ENCODE measurements at places on chromosomes 2 and 18. TPM values are rescaled to one million over a fixed set of nuclear protein-coding genes. Genes with fewer than 3 reads are reported as not detected.

DNA sequence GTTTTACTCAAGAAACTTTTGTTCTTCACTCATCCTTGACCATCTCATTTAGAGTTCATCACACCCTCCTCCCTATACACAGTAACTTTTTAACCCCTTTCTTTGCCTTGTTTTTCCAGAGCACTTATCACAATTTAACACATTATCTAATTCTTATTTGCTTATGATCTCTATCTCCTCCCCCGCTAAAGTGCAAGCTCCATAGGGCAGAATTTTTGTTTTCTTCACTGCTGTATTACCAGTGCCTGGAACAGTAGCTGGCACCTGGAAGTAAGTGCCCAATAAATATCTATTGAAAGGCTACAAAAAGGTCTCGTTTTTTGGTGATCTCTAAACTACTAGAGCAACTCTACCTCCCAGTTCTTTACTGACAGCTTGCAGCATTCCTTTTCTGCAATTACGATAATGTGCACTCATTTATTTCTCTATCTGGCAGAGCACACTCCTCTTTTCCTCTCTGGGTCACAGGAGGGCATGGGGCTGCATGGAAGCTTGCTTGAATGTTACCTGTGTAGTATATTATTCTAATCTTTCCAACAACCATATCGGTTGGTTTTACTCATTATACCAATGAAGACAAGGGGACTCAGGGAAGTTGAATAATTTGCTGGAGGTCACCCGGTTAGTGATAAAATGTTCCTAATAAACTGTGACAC, 57.4 kb upstream of the CHST9 start:
- no peak for DNase-seq
- H3K27ac ChIP-seq, result no peak overlapping the region
- H3K4me3 ChIP-seq, result no peak overlapping the region
- H3K36me3 ChIP-seq, result no peaks in the 10 kb centered on the region
- H3K4me1 ChIP-seq, result no peaks in the 10 kb centered on the region

- no peaks in the 10 kb centered on the region for H3K4me1 ChIP-seq
- no peak for DNase-seq
- no peak overlapping the region for H3K27ac ChIP-seq
- no peaks in the 10 kb centered on the region for H3K27me3 ChIP-seq
- H3K36me3 ChIP-seq, result no peaks in the 10 kb centered on the region
These were observed 16.4 kb downstream of the TNS1 start for GRCh38 chr2:217986256-217986961.

DNA sequence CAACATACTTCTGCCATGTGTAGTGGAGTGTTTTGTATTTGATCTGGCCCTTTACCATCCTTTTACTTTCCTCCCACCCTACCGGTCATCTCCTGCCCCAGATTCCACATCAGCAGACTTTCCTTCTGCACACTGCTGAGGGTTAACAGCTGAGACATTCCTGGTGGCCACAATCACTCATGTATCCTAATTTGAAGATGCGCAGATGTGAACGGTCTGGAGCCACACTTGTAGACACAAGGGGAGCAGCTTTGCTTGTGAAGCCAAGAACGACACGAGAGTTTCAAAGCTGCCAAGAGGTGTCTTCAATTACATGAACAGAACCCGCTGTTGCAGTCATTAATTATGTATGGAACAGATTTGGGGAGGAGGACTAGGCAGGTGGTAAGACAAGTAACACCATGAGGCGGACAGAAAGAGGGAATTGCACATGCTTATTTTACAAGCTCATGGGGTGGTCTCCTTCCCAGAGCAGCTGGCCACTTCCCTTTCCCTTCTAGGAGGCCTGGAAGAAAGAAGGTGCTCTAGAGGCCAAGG, 260.7 kb upstream of the KLHL29 start:
- peaks cover 16% of the 10 kb centered on the region for H3K27me3 ChIP-seq
- H3K4me3 ChIP-seq, result no peak overlapping the region
- H3K27ac ChIP-seq, result no peak overlapping the region

DNA sequence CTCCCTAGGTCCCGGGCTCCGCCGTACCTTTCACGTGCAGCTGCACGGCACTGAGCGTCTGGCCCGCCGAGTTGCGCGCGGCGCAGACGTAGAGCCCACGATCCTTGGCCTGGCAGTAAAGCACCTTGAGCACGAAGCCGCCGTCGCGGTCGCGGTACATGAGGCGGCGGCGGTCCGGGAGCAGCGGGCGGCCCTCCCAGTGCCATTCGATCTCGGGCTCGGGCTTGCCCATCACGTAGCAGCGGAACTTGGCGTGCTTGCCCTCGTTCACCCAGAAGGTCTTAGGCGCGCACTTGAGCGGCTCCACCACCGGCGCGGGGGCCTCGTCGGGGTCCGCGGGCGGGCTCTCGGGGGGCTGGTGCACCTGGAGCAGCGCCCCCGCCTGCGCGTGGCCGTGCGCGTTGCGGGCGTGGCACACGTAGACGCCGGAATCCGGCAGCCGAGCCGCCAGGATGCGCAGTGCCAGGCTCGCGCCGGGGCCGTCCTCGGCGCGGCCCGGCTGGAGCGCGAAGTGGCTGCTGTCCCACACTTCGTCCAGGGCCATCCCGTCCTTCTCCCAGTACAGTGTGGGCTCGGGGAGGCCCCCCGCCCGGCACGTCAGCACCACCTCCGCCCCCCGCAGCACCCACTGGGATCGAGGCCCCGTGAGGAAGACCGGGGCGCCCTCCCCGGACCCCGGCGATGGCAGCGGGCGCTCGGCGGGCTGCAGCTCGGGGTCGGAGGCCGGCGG, 980 bp downstream of the OBSL1 start:
- no peaks in the 10 kb centered on the region for H3K36me3 ChIP-seq
- peak overlapping the region; percentile 52 for H3K4me3 ChIP-seq
- H3K4me1 ChIP-seq, result no peaks in the 10 kb centered on the region
- no peak for DNase-seq
- peaks cover 42% of the 10 kb centered on the region for H3K27me3 ChIP-seq
- H3K27ac ChIP-seq, result no peak overlapping the region

DNA sequence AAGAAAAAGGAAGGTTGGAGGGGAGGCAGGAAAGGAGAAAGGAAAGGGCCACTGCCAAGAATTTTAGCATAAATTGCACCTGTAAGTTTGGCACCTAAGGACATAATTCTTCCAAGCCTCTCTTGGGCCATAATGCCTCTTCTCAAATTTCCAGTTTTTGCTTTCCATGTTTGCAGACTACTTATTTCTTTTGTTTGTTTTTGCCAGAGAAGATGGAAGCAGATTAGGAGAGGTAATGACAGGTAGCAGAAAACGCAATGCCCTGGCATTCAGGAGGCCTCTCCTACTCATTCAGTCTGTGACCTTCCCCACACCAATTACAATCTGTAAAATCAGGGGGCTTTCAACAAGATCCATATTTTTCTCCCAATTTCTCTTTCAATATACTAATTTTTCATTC, 56.8 kb downstream of the MRPL33 start:
- H3K4me1 ChIP-seq, result no peaks in the 10 kb centered on the region
- H3K36me3 ChIP-seq, result peaks cover 3% of the 10 kb centered on the region
- no peaks in the 10 kb centered on the region for H3K27me3 ChIP-seq
- H3K4me3 ChIP-seq, result no peak overlapping the region

The TDRD15 gene
- total RNA-seq, result not detected

The POTEJ gene
- total RNA-seq, result not detected

The CCDC85A gene
- total RNA-seq, result not detected
